Lung (tissue), 17 donors: ENCODE measurements at places on chromosomes 2 and 18. TPM values are rescaled to one million over a fixed set of nuclear protein-coding genes. Genes with fewer than 3 reads are reported as not detected.

DNA sequence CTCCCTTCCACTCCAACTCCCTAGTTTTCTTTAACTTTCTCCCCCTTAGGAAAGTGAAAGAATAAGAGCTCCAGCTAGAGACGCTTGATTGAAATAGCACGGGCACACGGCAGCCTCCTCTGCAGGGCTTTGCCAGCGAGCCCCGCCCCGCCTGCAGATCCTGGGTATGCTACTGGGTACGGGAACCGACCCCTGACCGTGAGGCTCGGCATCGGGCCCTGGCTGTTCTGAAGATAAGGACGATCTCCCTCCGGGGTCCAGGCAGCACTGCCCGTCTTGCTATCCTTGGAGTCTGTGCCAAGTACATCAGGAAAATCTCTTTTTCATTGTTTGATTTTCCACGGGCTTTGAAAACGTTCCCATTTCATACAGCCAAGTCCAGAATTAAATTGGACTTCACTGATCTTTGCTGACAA, 284.5 kb downstream of the MTX2 start:
- peak; percentile 85 for DNase-seq

- DNase-seq: no peak
Measured at GRCh38 chr2:898319-898718, 52.3 kb upstream of the SNTG2 start.

GRCh38 chr2:73998933-73999332, 14.2 kb downstream of the TET3 start:
- DNase-seq: no peak

- DNase-seq: no peak
Measured at GRCh38 chr2:66387016-66387753, 47.7 kb upstream of the MEIS1 start.

DNA sequence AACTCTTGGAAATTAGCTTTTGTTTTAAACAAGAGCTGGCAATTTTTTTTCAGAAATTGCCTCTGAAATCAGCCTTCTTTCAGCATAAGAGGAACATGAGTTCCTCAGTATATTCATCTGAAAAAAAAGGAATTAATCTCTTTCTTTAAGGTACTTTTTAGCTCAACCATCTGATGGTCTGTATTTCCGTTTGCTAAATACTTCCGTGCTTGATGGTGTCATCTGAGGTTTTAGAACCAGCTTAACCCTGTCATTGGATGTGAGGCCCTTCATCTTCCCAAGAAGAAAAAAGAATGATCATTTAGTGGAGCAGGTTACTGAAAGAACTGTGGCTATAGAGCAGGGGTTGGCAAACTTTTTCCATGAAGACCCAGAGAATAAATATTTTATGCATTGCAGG, 175.0 kb downstream of the TRABD2A start:
- DNase-seq: no peak

DNA sequence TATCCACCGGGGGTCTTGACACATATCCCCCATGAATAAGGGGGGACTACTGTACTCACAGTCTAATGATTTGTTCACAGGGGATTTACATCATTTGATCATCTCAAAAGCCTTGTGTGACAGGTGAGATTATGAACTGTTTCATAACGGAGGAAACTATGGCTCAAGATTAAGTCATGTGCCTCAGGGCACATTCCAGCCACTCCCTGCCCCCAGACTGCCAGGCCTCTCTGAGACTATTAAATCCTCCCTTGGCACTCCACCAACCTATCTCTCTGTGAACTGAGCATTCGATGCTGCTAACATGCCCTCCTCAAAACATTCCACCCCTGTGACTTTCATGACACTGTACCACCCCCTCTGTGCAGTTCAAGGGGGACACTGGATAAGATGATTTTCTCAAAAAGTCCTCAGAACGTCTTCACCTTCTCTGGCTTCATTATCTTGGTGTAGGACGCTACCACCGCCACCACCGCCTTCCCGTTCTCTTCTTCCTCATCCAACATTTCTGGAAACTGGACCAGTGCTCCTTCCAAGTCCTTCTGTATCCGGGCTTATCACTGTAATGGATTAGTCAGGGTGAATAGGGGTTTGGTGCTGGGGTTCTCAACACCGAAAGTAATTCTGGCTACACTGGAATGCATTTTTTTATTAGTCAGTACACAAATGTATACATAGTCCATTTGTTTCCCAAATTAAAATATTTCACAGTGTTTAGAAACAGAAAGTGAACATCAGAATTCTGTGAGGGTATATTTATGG, 169.6 kb downstream of the KCNS3 start:
- DNase-seq: no peak

DNA sequence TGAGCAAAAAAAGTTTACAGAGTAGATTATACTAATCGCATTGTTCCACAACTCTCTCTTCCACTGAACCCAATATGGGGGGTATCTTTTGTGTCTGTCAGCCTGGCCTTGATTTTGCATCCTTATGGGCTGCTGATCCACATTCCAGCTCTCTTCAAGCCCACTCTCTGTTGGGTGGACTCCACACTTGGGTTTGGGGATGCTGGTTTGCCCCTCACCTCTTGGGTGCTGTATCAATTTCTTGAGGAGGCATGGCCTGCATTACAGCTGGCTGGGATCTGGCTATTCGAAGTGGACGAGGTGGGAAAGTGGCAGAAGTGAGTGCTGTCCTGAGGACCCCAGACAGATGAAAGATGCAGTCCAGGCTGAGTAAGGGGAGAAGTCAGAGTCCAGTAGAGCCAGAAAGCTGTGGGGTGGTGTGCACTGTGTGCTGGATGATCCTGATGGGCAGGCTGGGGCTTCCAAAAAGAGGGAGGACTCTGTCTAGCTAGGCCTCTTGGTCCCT, 141.4 kb downstream of the CAPN13 start:
- DNase-seq: no peak

Gene ADRA2B
- 0.88 TPM for total RNA-seq

Gene REG1B
- total RNA-seq: 4.0 TPM

Gene MEP1B
- total RNA-seq: not detected

Gene RIT2
- total RNA-seq: not detected

Gene MC4R
- not detected for total RNA-seq

Gene MOCOS
- 0.68 TPM for total RNA-seq
